ENCODE measurements at places on chromosomes 11 and 22. TPM values are rescaled to one million over a fixed set of nuclear protein-coding genes. Genes with fewer than 3 reads are reported as not detected.

Gene MEI1
- 0.64 TPM for total RNA-seq

Gene HEPN1
- total RNA-seq: not detected

Gene EIF4ENIF1
- total RNA-seq: 41.9 TPM

Gene UBXN1
- 146 TPM for total RNA-seq

Gene PATE2
- total RNA-seq: not detected

Data from glutamatergic neuron (in vitro differentiated cells).